ENCODE measurements at places on chromosomes 7 and 10.
A peak's percentile ranks its signal among the peaks of the same experiment; 100 is the strongest.

- no peak for DNase-seq
Observed at GRCh38 chr10:121596689-121597503, 1.3 kb downstream of the FGFR2 start.

GRCh38 chr7:106568680-106569499 is 92.1 kb downstream of the CCDC71L start:
- no peak for DNase-seq

GRCh38 chr7:15985587-15986384 is 299.3 kb upstream of the MEOX2 start:
- DNase-seq, result no peak

- DNase-seq, result no peak
Observed at GRCh38 chr10:86391986-86392722, 25.6 kb upstream of the GRID1 start.

DNA sequence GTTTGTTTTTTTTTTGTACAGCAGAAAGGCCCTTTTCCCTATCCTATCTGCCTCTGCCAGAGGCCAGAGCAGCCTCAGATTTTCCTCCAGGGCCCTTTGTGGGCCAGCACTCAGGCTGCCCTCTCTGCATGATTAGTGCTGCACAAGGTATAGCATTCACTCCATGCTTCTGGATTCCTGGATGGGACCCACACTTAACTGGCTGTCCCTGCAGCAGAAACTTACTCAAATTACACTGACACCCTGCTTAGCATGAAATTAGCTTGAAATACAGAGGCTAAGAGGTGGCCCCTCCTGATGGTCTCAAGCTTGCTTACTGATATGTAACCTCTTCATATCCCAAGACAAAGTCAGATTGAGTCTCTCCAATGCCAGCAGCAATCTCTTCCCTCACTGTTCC is 239.3 kb downstream of the SORCS1 start:
- no peak for DNase-seq

DNA sequence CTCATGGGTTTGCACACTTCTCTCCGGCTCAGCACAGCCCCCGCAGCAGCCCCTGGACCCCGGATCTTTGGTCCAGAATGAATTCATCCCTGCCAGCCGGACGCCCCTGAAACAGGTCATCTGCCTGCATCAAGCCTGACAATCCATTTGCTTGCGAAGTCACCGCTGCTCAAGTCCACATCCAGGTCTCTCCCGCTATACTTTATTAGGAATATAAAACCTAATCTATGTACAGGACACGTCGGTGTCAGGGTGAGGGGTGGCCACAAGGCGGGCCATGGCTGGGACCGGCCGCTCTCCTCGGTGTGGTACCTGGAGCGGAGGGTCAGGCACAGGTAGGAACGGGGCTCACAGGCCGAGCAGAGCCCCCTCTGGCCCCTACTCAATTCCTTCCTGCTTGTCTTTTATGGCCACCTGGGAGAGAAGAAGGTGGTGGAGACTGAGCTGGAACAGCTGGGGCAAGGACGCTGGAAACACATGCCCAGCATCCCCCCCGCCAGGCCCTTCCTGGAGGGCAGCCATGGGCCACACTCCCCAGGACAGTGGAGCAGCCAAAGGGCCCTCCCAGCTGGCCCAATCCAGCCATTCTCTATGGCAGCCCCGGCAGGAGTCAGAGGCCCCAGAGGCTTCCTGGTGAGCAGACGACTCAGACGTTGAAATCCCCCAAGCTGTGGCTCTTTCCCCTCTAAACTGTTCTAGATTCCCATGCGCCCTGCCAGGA is 5.3 kb downstream of the POLR2J start:
- DNase-seq, result no peak

DNA sequence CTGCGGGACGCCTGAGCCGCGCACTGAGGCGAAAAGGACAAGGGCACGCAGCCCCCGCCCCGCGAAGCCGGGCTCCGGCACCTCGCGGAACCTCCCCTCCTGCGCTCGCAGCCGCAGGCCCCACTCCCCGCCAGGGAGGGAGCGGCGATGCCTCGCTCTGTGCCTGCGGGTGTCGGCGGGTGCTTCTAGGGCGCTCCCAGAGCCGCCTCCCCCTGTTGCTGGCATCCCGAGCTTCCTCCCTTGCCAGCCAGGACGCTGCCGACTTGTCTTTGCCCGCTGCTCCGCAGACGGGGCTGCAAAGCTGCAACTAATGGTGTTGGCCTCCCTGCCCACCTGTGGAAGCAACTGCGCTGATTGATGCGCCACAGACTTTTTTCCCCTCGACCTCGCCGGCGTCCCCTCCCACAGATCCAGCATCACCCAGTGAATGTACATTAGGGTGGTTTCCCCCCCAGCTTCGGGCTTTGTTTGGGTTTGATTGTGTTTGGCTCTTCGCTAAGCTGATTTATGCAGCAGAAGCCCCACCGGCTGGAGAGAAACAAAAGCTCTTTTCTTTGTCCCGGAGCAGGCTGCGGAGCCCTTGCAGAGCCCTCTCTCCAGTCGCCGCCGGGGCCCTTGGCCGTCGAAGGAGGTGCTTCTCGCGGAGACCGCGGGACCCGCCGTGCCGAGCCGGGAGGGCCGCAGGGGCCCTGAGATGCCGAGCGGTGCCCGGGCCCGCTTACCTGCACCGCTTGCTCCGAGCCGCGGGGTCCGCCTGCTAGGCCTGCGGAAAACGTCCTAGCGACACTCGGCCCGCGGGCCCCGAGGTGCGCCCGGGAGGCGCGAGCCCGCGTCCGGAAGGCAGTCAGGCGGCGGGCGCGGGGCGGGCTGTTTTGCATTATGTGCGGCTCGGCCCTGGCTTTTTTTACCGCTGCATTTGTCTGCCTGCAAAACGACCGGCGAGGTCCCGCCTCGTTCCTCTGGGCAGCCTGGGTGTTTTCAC is 519 bp downstream of the ITGB8 start:
- peak; percentile 61 for DNase-seq

DNA sequence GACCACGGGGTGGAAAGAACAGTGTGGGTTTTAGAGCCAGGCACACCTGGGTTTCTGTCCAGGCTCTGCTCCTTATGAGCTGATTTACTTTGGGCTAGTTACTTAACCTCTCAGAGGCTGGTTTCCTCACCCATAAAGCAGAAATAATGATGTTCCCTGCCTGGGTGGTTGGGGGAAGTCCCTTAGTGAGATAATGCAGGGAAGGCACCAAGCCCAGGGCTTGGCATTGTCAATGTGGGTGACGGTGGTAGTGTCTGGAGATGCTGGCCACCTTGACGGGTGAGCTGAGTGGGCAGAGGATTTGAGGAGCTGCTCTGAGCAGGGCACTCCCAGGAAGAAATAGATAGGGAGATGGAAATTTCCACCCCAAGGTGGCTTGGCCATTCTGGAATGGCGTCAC is 65.2 kb downstream of the SH2D4B start:
- no peak for DNase-seq

DNA sequence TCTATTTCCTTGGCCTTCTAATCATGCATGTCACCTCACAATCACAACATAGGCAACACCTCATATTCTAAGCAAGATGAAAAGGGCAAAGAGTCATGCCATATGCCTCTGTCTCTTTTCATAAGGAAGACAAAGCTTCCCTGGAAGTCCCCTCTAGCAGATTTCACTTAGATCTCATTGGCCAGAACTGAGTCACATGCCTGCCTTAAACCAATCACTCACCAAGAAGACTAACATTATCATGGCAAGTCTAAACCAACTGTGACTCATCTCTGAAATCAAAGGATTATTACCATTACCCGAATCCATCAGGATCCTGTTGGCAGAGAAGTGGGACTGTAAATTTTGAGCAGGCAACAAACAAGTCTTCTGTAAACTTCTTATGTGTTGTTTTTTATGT is 27.8 kb downstream of the CAV1 start:
- no peak for DNase-seq

DNA sequence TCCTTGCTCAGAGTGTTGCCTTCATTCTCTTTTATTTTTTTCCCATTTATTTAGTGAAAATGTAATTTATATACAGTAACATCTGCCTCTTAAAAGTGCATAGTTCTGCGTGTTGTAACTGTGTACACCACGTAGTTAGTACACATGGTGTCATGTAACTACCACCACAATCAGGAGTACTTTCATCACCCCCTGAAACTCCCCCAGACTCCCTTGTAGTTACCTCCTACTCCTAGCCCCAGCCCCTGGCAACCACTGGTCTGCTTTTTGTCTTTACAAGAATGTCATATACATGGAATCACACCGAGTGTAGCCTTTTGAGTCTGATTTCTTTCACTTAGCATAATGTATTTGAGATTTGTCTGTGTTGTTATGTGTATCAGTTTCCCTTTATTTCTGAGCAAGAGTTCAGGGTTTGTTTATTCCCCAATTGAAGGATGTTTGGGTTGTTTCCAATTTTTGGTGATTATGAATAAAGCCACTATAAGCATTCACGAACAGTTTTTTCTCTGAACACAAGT is 50.6 kb downstream of the GRK5 start:
- DNase-seq, result no peak

DNA sequence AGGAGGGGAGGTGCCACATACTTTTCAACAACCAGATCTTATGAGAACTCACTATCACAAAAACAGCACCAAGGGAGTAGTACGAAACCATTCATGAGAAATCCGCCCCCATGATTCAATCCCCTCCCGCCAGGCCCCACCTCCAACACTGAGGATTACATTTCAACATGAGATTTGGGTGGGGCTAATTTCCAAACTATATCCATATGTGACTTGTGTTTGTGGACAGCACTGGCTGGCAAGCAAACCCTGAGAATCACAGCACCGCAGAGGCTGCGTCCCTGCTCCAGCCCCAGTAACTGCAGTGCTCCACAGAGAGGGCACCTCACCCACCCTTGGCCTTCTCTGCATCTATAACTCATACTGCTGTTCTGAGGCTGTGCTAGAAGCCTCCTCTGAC is 211.2 kb upstream of the PODXL start:
- DNase-seq, result no peak

GRCh38 chr10:13871776-13872175 is 285.0 kb downstream of the PRPF18 start:
- no peak for DNase-seq

DNA sequence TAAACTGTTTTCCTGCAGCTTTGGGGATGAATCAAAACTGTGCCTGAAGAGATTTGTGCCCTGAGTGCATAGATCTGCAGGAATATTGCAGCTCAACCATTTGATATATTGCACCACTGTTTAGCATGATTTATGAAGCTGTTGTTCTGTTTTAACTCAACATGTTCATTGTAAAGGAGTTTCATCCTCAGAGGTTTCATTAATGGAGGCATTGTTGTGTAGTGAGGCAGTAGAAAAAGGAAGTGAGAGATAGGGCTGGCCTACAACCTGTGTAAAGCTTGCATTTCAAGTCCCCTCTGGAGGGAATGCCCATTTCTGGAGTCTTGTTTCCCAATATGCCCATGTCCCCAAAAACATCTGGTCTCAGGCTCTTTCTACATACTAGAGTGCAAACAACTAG is 67.5 kb downstream of the DNAJC12 start:
- DNase-seq, result peak; percentile 34

GRCh38 chr7:141221007-141221612 is 147.2 kb downstream of the TMEM178B start:
- no peak for DNase-seq

DNA sequence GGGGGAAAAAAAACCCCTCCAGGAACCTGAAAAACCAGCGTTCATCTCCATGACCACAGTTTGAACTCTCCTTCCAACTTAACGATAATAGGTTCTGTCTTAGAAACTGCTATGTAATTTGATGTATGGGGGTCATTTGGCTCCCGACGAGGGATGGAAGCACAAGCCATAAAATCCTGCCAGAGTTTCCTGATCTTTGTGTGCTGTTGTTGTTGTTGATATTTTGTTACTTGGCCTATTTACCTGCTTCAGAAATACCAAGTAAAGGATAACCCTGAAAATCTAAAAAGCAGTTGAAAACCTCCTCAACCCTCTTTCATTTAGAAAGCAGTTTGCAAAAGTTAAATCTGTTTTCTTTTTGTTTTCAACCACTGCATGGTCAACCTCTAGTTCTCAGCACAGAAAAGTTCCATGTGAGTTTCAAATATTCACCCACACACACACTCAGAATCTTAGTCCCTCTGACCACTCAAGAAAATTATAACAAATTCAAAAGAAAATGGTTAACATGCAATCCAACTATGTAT is 9.3 kb upstream of the HOXA2 start:
- DNase-seq, result no peak

GRCh38 chr10:60461688-60462087 is 72.0 kb upstream of the ANK3 start:
- DNase-seq, result no peak

DNA sequence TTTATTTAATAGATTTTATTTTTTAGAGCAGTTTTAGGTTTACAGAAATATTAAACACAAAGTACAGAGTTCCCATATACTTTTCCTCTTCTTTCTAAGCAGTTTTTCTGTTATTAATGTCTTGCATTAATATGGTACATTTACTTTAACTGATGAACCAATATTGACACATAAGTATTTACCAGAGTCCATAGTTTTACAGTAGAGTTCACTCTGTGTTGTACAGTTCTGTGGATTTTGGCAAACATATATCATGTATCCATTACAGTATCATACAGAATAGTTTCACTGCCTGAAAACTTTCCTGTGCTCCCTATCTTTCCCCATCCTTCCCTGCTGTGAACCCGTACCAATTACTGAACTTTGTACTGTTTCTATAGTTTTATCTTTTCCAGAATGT is 55.3 kb downstream of the EXOC6 start:
- no peak for DNase-seq

Measured in germinal center (tissue), 1 donor.